ENCODE measurements at places on chromosomes 13 and 19.

DNA sequence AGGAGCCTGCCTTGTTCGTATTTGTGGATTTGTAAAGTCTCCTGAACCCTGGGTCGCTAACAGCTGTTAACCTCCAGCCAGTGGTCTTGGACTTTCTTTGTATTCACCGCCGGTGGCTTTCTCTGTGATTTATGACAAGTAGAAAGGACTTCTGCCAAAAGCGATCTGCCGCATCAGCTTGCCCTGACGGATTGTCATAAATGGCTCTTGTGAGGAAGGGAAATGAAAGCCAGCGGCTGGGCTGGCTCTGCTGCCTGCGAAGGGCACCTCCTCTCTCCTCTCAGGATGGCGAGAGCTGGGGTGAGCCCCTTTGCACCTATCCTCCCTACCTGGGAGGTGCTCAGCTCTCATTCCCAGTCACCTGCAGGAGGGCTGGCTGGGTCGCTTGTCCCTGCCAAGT lies 25.6 kb downstream of the DHRS12 start:
- peak; percentile 9 for DNase-seq

GRCh38 chr19:30879225-30879624 lies 470.0 kb downstream of the TSHZ3 start:
- no peak for DNase-seq

DNA sequence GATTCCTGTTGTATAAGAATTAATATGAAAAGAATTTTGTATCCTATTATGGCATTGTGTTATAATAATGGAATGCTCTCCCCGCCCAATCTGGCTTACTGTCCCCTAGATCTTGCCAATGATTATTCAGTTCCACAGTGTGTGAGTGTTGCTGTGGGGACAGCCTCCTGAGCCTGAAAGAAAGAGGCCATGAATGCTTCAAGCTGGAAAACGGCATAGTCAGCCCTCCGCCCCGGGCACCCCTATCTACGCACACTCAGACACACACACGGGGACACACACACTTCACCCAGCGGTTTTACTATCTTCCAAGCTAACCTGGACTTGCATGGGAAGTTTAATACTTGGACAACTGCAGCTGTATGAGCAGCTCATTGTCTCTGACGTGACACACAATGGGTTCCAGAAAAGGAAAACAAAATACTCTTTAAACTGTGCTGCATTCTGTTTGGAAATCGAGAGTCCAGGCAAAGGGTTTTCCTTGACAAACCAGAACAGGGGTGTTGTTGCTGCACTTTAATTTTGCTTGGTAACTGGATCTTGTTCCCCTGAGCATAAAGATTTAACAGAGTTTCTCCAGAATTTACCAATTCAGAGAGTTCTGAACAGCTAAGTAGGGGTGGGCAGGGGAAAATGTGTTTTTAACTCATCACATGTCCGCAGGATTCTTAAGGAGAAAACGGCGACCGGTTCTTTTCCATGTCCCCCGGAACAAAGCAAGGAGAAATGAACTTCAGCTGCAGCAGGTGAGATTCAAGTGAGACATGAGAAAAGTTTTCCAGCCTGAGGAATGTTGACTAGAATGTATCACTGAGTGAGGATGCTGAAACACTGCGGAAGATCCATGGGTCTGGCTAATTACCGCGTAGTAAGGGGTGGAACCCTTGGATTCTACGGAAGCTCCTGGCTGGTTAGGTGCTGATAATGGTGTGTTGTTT lies 472.9 kb downstream of the FOXO1 start:
- DNase-seq: no peak

DNA sequence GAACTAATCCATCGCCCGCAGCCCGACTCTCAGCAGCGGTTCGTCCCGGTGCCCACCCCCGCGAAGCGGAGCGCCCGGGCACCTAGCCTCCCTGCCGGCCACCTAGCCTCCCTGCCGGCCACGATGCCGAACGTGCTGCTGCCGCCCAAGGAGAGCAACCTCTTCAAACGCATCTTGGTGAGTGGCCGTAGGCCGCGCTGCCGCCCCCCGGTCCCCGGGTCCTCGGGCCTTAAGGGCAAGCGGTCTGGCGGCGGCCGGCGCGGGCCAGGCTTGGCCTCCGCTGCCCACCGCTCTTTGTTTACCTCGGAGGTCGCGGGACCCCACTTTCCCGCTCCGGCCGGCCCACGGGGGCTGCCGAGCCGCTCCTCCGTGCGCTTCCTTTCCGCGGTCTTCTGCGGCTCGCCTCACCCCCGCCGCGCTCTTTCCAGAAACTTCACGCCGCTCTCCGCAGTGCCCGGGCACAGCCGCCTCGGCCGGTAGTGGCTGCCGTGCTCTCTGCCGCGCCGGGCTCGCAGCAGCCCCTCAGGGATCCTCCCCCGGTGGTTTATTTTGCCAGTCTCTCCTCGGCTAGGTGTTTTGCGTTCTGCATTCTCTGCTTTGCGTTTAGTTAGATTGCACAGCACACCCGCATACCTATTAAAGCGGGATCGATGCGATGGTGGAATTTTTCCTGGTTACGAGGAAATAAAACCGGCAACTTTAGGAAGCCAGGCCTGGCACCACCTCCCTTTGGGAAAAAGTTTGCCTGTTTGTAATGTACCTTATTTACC lies 524 bp downstream of the NAA16 start:
- DNase-seq: no peak

DNA sequence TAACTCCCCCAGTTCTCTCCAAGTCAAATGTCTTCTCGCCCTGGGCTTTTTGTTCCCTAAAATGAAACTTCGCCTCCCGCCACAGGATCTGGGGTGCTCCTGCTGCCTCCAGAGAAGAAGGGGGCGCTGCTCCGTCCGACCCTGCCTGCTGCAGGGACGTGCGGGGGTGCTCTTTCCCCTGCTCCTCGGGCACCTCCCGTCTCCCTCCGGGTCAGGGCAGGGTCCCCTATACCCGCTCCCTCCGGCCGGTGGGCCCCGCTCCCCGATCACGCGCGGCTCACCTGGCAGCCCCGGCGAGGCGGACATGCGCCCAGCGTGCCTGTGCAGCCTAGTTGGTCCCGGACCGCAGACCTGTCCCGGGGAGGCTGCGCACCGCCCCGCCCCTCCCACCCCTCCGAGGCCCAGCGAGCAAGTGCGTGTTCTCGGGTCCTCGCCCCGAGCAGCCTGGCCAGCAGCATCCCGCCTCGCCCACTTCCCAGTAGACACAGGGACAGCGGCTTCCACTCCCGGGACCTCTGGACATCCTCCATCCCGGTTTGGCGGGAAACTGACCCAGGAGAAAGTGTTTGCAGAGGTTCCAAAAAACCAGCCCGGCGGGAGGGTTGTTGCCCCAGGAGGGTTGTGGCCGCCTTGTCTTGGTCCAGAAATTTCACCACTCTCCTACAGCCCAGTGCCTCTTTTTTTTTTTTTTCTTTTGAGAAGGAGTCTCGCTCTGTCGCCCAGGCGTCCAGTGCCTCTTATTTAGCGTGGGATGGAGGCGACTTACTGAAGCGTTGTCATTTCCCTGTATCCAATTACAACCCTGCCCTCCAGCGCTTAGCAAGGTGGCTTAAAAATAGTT lies at the start of gene OXGR1:
Gene OXGR1, minus strand, starts transcription at position 460 of the 841 bp plus-strand sequence. CDS start 6,717 bp downstream, outside the sequence.
- DNase-seq: no peak

DNA sequence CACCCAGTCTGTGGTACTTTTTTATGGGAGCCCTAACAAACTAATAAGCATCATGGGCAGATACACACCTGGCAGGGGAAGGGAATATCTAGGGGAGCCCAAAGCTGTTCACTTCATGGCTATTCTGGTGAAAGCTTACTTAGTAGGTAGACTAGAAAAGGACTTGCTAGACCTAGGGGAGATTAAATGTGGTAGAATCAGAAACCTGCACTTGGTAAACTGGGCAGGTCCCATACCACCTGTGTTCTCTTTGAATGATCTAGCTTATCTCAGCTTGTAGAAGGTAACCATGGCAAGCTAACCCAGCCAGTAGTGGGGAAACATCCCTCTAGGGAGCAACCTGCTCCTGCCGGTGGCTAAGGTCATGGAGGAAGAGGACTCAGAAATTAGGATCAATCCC lies 113.9 kb upstream of the TMTC4 start:
- no peak for DNase-seq

DNA sequence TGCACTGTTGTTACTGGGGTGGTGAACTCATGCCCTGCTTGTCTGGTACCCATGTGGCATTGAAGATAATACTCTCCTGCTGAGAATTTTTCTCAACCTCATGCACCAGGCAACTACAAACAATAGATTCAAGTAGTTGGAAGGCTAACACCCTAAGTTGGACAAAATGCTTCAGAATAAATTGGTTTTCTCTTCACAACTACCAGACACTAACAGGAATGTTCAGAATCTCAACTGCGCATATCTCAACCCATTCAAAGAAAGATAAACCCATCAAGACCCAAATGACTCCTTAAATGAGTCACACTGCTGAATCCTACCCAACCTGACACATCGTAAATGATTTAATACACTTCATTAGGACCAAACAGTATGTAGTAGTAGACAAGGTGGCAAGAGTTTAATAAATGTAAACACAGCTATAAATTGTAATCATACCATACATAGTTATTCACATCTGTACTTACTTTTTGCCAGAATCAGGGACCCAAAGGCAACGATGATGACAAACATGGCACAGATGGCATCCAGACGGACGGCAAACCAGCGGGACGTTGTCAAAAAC lies 227.4 kb downstream of the ABCC4 start:
- no peak for DNase-seq

GRCh38 chr19:12828494-12828893 lies 5.9 kb downstream of the RTBDN start:
- peak; percentile 34 for DNase-seq

DNA sequence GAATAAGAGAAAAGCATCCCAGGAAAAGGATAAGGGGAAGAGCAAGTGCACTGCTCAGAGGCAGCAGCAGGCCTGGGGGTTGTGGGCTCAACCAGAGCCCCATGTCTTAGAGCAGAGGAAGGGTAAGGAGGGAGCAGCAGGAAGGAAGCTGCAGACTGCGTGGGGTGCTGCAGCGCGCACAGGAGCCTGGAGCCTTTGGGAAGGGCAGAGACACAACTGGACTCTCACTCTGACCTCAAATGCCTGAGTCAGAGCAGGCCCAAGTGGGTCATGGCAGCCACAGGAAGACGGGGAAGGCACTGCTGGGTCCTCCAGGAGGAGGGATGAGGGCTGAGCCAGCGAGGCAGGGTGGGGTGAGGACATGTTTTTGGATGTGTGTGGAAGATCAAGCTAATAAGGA lies 31.6 kb downstream of the SIGLEC7 start:
- no peak for DNase-seq

DNA sequence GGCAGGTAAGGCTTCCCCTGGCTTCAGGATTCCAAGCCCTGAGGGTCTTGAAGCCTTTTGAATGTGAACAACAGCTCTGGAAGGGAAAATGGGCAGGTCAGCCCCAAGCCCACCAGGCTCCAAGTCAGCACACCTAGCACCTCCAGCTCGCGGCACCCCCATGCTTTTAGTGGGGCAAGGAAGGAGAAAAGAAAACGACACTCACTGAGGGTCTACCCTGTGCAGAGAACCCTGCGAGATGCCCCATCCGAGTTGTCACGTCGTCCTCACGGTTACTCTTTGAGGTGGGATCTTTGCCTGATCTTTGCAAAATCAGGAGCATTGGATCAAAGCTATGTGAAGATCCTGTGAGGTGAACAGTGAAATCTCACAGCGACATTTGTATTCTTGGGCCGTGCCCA lies 5.7 kb upstream of the F10 start:
- DNase-seq: no peak

- DNase-seq: no peak
Measured at GRCh38 chr19:55464662-55465054, at the start of gene C19orf85. Gene C19orf85 (minus strand): TSS chr19:55464751. CDS start chr19:55464554, 197 bp downstream.

GRCh38 chr19:54106716-54107115 lies 4.1 kb downstream of the NDUFA3 start:
- no peak for DNase-seq

- DNase-seq: no peak
Measured at GRCh38 chr19:38834590-38834989, 3.0 kb upstream of the ECH1 start.

DNA sequence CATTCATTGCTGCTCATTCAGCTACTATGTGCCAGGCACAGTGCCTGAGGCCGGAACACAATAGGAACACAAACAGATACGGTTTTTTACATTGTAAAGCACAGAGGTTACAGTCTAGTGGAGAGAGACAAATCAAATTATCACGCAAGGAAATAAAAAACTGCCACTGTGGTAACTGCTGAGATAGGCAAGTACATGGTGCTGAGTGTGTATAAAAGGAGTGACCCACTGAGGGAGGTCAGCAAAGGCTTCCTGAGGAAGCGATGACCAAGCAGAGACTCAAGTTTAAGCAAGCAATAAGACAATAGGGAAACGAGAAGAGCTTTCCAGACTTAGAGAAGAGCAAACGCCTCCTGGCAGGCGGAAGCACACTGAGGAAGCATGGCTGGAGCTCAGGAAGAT lies 56.4 kb downstream of the NUFIP1 start:
- DNase-seq: no peak

DNA sequence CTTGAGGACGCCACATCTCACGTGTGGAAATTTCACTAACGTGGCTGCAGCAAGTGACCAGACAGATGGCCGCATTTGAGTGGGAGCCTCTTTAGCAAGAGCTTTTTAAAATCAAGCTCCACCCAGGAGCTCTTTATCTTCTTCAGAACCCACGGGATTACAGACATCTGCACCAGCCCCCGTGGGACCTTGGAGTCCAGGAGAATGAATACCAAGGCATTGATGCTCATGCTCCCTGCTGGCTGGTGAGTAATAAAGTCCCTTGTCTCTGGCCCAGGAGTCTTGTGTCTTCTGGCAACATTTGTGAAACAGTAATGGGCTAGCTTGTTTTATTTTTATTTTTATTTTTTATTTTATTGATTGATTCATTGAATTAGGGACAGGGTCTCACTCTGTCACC lies 64.4 kb downstream of the TRPM4 start:
- no peak for DNase-seq

GRCh38 chr19:453606-454005 lies 7.2 kb downstream of the SHC2 start:
- DNase-seq: no peak

DNA sequence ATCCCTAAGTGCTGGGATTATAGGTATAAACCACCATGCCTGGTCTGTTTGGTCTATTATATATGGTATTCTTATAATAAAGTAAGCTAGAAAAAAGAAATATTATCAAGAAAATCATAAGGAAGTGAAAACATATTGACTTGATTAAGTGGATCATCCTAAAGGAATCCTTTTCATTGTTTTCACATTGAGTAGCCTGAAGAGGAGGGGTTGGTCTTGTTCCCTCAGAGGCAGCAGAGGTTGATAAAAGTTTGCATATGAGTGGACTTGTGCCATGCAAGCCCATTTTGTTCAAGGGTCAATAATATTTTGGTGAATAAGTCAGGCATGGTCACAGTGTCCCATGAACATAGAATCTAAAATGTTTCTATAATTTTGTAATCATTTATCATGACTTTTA lies 52.7 kb downstream of the ZNF627 start:
- DNase-seq: no peak

DNA sequence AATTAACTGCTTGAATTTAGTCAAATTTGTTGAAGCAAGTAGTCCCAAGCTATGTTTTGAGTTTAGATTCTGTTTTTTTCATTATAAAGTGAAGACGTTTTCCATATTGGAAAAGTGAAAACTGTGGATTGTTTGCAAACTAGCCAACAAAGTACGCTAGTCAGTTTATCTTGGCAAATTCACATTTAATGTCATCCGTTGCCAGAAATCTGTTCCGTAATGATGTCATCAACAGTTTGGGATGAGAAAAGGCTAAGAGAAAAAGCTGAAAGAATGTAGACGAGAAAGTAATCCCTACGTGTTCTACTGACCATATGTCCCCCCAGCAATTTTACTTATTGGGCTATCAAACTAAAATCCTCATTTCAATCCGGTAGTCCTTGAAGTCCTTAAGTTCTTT lies 419.6 kb downstream of the GPC6 start:
- no peak for DNase-seq

GRCh38 chr19:29495901-29496441 lies 29.8 kb upstream of the VSTM2B start:
- DNase-seq: no peak

- no peak for DNase-seq
Measured at GRCh38 chr19:38148337-38148736, 75.7 kb downstream of the DPF1 start.
